ENCODE measurements at places on chromosomes 1 and 21. TPM values are rescaled to one million over a fixed set of nuclear protein-coding genes. Genes with fewer than 3 reads are reported as not detected.

DNA sequence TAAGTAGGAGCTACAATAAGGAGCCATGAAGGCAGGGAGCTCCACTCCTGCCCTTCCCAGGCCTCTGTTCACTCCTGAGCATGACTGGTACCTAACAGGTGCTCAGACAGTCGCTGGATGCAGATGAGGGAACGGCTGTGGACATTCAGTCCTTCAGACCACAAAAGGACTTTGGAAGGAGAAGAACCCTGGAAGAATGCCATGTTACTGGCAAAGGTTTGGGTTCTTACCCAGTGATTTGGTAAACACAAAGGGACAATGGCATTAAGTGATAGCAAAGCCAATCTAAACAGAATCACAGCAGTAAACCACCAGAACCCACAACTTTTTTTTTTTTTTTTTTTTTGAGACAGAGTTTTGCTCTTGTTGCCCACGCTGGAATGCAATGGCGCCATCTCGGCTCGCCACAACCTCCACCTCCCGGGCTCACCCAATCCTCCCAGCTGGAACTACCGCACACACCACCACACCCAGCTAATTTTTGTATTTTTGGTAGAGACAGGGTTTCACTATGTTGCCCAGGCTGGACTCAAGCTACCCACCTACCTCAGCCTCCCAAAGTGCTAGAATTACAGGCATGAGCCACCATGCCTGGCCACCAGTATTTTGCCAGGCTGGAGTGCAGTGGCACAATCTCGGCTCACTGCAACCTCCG, 7.5 kb upstream of the CBR3 start:
- no peak for DNase-seq

DNA sequence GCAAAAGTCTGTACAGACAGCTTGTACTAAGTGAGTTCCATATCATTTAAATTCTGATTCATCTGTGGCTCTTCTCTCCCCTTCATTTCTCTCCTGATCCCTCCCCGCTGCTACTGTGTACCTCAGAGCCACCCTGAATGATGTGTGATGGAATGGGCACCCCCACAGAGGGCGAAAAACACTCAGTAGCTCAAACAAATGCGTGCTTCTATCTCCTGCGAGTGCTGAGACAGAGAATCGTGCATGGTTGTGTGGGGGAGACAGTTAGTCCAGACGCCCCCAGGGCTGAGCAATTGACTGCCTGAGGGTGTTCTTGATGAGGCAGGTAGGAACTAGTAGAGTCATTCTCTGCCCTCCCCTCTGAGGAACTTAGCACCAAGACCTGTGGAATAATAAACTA, 269.8 kb downstream of the ZNF648 start:
- no peak for DNase-seq

DNA sequence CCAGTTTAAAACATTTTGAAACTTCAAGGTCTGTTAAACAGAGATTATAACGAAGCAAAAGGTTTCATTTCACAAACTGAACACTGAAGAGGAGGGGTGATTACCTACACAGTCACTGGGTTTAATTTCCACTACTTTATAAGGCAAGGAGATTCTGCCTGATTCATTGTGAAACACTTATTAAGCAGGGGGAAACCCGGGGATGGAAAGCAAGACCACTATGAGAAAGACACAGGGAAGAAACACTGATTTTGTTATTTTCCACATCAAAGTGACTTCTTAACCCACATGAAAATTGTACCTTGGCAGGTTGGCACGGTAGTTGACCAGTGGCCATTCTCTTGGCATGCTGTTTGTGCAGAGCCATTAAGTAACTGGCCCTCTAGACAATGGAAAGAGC, 8.1 kb upstream of the F5 start:
- peak; percentile 74 for DNase-seq

GRCh38 chr1:43396059-43396458, 6.4 kb downstream of the SZT2 start:
- no peak for DNase-seq

DNA sequence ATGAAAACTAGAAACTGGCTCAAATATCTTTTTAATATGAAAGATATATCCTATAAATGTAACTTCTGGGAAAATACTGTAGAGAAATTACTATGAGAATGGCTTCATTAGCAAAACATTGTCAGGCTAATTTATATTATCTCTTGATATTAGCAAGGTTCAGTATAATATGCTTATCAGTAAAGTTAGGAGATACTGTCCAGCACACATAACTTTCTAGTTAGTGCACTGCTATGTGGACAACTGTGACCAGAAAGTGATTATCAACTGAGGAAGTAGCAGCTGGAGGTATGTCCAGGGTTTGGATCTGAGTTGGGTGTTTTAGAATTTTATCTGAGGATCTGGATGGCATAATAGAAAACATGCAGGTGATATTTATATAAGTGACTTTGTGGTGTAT, 7.5 kb downstream of the LRRC8C start:
- no peak for DNase-seq

- no peak for DNase-seq
These were observed 55.6 kb upstream of the ACTRT2 start for GRCh38 chr1:2965676-2966075.

GRCh38 chr21:38839328-38840286, 33.9 kb downstream of the ETS2 start:
- peak; percentile 55 for DNase-seq

DNA sequence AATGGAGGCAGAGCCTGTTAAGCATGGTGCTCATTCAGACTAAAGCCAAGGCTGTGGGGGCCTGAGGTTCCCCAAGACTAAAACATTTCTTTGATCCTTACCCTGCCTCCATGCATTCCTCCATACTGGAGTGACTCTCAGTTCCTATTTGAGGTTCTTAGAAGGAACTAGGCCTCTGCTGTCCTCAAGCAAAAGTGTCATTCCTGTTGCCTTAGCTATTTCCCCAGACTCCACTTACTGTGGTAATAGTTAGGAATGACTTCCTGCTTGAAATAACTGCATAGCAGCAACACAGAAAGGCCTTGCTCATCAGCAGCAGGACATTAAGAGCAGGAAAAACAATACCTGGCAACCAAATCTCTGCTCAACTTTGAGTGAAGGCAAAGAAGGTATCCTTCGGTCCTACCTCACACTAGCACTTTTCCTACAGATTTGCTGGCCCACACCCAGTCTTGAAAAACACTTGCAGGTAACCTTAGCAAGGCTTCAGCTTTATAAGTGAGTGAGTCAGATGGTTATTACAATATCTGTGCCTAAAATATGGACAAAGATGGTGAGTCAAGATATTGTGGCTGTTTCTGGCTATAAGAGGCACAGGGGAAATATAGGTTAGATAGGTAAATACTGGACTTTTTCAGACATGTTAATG, 14.8 kb downstream of the LRRC41 start:
- DNase-seq, result no peak

The RNU1-3 gene
- 1,043 TPM for total RNA-seq

The C1orf210 gene
- not detected for total RNA-seq

- peak; percentile 66 for DNase-seq
These were observed 98.5 kb downstream of the LMX1A start for GRCh38 chr1:165257969-165258459.

GRCh38 chr1:94006604-94007003, 97.4 kb upstream of the GCLM start:
- no peak for DNase-seq

The MAP3K21 gene
- 3.2 TPM for total RNA-seq

DNA sequence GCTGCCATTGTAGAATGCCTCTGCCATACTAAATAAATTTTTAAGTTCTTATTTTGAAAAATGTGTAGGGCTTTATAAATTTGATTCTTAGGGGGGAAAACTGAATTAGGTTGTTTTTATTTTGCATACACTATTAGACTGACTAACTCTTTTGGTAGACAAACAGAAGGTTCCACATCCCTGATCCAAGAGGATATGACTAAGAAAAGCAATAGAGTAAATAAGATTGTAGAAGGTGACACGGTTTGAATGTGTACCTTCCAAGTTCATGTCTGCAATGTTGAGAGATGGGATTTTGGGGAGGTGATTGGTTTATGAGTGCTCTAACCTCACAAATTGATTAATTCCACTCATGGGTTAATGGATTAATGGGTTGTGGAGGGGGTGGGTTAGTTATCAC, 127.9 kb downstream of the GLUL start:
- no peak for DNase-seq

DNA sequence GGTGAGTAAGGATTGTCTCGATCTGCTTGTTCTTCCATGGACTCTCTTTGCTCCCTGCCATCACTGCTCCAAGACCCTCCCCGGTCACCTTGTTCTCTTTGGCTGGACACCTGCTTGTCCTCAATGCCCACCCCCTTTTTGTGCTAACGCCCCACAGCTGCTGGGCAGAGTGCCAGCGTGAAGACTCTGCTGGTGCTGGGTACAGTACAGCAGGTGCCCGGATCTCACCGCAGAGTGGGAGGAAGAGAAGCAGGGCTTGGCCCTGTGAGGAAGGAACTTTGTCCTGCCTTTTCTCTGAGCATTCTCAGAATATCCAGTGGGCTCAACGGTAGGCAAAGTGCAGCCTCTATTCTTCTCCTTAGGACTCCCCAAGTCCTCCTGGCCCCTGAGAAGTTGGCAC, 90.1 kb downstream of the PLXNA2 start:
- no peak for DNase-seq

The NFASC gene
- total RNA-seq, result not detected

The ITGB3BP gene
- 76.6 TPM for total RNA-seq

DNA sequence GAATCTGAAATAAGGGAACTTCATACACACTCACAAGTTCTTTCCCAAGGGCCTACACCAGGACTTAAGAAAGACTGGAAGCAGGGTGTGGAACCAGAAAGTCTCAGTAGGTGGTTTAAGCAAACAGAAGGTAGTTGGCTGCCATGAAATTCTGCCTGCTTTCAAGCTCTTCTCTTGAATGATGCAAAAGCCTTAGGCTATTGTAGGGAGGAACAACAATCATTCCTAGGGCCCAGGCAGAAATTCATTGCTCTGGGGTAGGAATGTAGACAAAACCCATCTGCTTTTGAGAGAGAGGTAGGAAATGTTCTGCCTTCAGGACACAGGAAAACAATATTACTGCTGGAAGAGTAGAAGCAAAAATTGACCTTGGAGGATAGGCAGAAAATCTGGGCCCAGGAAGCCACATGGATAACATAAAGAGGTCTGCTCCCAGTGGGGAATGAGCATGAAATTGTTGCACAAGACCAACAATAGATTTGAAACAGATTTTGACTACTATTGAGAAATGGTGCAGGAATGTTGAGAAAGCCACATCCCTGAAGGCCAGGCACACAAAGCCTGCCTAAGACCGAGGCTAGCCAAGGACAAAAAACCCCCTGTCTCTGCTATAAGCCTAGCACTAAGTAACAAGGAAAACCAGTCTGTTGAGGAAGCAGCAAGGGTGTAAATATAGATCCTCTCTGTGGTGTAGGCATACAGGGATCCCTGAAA, 22.7 kb upstream of the SFT2D2 start:
- DNase-seq, result no peak

The LCE2C gene
- not detected for total RNA-seq

DNA sequence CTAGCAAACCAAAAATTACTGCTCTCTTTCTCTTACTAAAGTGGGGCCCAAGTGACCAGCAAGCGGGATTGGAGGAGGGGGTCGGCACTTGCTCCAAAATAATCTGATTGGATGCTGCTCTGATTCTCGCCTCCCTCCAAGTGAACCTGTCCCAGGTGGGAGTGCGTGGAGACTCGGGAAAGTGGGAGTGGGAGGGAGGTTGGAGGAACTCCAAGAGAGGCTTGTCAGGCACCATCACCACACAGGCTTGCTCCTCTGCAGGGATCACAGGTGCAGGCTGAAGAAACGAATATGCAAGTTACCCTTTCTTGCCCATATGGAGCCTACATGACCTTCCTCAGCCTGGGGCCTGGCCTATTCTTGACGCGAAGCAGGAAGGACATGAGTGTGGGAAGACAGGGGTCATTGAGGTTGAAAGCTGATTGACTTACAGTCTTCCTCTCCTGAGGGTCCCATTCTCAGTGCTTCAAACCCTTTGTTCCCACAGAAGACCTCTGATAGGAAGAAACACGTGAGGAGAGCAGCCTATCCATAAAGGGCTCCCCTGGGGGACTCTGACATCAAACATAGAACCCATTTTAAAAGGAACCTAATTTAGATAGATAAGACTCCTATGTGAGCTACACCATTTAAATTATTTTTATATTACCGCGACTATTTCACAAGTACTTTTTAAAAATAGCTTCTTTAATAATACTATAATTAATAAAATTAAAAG, 14.2 kb downstream of the RGS8 start:
- no peak for DNase-seq

The C1orf94 gene
- not detected for total RNA-seq

The SUSD4 gene
- total RNA-seq, result 0.29 TPM

The GPR153 gene
- 0.41 TPM for total RNA-seq

The KCND3 gene
- total RNA-seq, result not detected

- no peak for DNase-seq
These were observed 259.0 kb downstream of the FOXD2 start for GRCh38 chr1:47696737-47697441.

- no peak for DNase-seq
These were observed 569.6 kb downstream of the BRINP3 start for GRCh38 chr1:189908113-189908512.

Data from activated CD8-positive, alpha-beta T cell treated with anti-CD3 and anti-CD28 coated beads for 36 hours (primary cell).